Cardiac septum (tissue), 1 donor: ENCODE measurements at places on chromosomes 5 and 9. TPM values are rescaled to one million over a fixed set of nuclear protein-coding genes. Genes with fewer than 3 reads are reported as not detected.
A peak's percentile ranks its signal among the peaks of the same experiment; 100 is the strongest.

DNA sequence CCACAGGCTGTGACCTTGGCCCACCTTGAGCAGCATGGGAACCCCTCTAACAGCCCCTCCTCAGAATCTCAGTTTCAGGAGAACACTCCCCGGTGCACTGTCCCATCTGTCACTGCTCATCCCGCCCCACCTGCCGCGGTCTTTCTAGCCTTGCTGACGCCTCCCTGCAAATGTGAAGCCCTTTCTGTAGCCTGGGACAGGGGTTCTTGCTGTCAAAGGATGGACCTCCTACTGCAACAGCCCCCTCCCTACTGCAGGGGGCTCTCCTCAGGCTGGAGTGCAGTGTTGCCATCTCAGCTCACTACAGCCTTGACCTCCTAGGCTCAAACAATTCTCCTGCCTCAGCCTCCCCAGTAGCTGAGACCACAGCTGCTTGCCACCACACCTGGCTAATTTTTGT is 20.0 kb downstream of the OR2V1 start:
- no peak for DNase-seq

- no peak for DNase-seq
These were observed 85.2 kb downstream of the AUH start for GRCh38 chr9:91276513-91276912.

- no peak for DNase-seq
These were observed 159.8 kb upstream of the HMHB1 start for GRCh38 chr5:143652108-143652700.

- no peak for DNase-seq
These were observed 12.1 kb upstream of the DIPK1B start for GRCh38 chr9:136700304-136700703.

DNA sequence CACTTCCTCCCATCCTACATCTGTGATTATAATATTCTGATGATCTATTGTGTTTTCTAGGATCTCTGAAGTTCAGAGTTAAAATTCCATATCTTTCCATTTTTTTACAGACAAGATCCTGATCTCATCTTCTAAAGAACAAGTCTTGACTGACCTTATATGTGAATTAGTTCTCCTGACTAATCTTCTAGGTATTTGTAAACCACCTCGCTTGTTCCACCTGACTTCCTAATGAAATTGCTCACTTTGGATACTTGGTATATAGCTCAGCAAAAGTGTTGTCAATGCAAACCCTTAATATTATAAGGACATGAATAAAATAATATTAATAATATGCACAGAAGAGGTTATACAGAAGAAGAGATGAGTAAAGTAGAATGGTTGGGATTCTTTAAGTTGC is 68.2 kb upstream of the NR4A3 start:
- DNase-seq: no peak

DNA sequence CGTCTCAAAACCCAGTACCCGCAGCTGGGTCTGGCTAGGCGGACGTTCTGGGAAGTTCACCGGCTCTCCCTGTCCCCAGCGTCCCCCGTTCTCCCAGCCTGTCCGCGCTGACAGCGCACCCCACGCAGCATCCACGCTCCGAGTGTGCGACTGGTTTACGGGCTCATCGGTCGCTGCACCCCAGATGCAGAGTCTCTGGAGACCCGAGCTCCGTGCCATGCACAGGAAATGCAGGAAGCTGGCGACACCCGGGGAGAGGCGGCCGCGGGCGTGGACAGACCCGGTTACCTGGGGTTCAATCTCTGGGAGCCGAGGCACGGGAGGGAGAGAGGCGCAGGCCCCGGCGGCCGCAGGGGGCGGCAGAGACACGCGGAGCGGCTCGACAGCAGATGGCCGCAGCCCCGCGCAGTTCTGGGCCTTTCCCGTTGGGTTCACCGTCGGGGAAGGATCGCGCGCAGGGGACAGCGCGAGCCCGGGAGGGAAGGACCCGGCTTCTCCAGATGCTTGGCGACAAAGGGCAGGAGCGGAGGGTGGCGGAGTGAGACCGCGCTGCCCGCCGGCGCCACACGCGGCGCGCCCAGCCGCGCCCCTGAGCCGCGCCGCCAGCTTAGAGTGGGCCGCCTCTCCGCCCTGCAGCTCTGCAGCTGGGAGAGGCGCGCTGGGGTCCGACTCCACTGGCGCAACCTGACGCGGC is 558 bp downstream of the SHROOM1 start:
- peak; percentile 89 for DNase-seq

DNA sequence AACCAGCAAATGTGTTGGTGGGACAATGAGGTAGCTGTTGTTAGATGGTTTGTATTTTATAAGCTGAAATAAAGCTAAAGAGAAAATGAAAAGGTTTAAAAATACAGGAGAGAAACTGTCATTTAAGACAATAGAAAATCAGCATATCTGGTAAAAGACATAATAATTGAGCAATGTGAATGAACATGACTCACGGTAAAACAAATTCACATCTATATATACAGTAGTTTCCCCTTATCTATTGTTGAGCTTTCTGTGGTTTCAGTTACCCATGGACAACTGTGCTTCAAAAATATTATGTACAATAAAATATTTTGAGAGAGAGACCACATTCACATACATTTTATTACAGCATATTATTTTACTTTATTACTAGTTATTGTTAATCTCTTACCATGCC is 1649.8 kb downstream of the EFNA5 start:
- no peak for DNase-seq

GRCh38 chr9:19102181-19102630 is 498 bp downstream of the HAUS6 start:
- DNase-seq: no peak

GRCh38 chr5:122083535-122083934 is 5.5 kb upstream of the LOX start:
- DNase-seq: no peak

GRCh38 chr5:178625679-178626483 is 969 bp downstream of the CLK4 start:
- DNase-seq: no peak

DNA sequence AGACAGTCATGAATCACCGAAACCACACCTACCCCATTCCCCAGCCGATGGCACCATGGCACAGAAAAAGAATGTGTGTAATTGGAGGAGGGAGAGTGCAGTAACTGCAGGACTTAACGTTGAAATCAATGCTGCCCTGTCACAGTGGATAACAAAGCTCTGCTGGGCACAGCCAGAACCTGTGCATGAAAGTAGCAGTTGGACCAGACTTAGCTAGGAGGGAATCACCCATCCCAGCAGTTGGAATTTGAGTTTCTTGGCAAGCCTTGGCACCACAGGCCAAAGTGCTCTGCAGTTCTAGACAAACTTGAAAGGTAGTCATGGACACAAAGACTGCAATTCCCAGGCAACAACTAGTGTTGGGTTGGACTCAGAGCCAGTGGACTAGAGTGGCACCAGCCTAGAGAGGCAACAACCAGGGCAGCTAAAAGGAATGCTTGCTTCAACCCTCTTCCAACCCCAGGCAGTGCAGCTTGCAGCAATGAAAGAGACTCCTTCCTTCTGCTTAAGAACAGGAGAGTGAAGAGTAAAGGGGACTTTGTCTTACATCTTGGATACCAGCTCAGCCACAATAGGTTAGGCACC is 19.1 kb downstream of the TMEM232 start:
- no peak for DNase-seq

DNA sequence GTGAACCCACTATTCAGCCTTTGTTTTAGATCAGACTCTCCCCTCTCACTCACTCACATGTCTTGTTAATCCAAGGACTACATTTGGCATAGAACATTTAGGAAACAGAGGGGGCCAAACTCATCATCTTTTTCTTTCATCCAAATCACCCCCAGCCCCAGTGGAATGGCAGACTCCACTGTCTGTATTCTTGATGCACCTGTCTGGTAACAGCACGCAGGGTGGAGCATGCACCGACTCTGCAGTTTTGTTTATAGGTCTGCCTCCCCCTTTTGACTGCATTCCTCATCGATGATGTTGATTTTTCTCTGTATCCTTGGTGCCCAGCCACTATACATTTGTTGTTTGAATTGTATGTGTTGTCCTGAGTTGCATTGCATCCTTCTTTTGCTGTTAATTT is 66.0 kb downstream of the ANGPTL2 start:
- no peak for DNase-seq

DNA sequence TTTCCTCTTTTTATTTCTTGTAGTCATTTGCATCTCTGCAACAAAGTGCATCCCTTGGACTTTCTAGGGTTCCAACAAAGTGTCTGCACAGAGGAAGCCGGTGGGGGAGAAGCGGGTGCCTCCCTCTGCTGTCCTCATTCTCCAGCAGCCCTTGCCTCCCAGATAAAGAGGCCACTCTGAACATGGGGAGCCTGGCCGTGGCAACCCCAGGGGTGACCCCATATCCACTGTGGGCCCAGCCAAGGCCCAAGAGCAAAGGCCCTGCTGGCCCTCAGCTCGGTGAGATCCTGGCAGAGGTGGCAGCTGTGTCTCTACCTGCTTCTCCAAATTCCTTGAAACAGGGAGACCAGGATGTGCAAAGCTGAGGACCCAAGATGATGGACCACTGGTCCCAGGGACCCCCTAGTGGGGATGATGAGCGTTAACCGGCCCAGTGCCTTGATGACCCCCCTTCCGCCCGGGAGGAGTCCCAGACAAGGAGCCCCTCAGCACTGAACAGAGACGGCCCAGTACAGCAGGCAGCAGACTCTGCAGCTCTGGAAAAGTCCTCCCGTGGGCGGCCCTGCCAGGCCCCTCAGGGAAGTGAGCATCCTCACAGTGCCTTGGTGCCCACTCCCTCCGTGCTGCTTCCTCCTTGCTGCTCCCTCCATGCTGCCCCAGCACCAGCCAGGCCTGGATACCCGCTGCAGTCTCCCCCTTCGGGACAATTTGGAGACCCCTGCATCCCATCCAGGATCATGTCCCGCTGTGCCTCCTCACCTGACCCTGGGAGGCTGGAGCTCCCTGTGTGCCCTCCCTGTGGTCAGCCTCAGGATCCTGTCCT is 62.5 kb downstream of the MRPL36 start:
- peak; percentile 72 for DNase-seq

- DNase-seq: no peak
These were observed at the start of gene WNK2 for GRCh38 chr9:93183663-93184431. Gene WNK2, plus strand, starts transcription at chr9:93184139. Its CDS starts 791 bp downstream, at chr9:93184930.

DNA sequence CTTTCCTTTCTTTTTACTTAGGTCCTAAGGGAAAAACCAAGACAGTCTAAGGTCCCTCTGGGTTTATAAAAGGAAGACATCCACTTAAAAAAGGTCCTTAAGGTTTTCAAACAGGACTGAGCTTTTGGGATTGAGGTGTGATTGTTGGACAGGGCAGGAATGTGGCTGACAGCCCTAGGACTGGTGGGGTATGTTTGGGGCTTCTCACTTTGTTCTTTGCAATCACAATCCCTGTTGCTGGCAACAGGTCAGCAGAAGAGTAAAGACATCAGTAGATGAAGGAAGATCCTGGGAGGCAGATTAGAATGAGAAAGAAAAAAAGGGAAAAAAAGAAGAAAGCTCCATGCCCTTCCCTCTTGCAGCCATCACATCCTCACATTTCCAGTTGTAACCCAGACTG is 101.4 kb upstream of the TARS1 start:
- DNase-seq: no peak

DNA sequence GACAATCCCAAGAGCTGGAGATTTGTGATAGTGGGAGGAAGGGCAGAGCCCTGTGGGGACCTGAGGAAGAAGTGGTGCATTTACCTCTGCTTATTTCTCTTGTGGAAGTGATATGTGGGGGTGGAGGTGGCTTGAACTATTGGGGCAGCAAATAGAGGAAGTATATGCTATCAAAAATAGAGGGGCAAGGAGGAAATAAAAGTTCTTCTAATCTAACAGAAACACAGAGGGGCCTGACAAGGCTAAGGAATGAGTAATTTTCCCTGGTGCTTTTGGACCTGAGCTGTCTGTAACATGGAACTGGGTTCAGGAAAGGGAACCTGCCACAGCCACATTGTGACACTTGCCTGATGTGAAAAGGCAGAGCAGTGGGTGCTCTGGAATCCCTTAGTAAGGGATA is 378.6 kb upstream of the KLF4 start:
- no peak for DNase-seq

GRCh38 chr5:136174021-136174659 is 18.8 kb downstream of the SMIM32 start:
- no peak for DNase-seq

DNA sequence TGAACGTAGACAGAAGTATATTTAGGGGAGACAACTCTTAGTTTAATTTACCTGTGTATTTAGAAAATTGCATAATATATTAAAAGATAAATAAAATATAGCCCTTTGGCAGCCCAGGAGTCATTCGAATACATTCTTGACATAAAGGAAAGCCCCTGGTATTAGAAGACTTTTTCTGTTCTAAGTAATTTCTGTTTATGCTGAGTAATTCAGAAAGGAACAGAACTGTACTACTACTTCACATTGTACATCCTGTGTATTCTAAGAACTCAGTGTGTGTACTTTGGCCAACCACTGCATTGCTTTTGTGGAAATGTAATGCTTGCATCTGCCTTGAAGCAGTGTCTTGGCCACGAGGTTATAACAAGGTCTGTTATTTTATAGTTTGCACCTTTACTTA is 136.4 kb downstream of the KDM4C start:
- no peak for DNase-seq

DNA sequence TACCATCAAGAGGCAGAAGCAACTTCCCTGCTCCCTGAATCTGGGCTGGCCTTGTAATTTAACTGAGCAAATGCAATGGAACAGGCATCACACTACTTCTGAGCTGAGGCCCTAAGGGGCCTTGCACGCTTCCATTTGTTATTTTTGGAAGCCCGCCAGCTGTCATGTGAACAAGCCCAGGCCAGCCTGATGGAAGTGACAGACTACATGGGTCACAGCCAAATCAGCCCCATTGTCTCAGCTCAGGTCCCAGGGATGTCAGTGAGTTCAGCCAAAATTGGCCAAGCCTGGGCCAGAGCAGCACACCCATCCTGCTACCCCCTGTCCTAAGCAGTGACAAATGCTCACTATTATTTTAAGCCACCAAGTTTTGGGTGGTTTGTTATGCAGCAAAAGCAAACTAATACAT is 72.8 kb downstream of the PRRT1B start:
- peak; percentile 87 for DNase-seq

The LHX3 gene
- not detected for total RNA-seq

The UGCG gene
- 28.6 TPM for total RNA-seq

The IL9 gene
- not detected for total RNA-seq

The ANKRD34B gene
- not detected for total RNA-seq

The UGT3A2 gene
- total RNA-seq: not detected

The INSL6 gene
- not detected for total RNA-seq

The GFPT2 gene
- total RNA-seq: 12.9 TPM

The BARX1 gene
- 0.19 TPM for total RNA-seq

The SPOUT1 gene
- total RNA-seq: 18.0 TPM

The PGM5 gene
- total RNA-seq: 191 TPM

The DAPK1 gene
- total RNA-seq: 2.9 TPM
